ENCODE measurements at places on chromosomes 1 and 21.

DNA sequence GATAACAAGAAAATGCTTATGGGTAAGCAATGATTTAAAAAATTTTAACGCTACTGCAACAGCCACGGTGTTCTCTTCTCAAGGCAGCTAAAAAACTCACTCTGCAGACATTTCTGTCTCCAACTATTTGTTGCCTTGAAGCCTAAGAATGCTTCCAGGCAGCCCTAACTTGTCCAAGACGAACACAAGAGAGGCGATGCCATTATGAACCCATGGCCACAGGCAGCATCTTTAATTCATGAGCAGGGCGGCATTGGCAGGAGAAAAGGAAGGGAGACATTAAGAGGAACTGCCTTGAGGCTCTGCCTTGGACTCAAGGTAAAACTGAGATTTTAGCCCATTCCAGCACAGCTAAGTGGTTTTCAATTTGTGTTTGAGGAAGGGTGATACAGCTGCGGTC, 67.5 kb downstream of the KCND3 start:
- no peak for DNase-seq

- DNase-seq: no peak
Observed at GRCh38 chr1:25692560-25692959, 76.0 kb downstream of the MAN1C1 start.

GRCh38 chr1:2594641-2595131, 8.1 kb downstream of the PRXL2B start:
- no peak for DNase-seq

DNA sequence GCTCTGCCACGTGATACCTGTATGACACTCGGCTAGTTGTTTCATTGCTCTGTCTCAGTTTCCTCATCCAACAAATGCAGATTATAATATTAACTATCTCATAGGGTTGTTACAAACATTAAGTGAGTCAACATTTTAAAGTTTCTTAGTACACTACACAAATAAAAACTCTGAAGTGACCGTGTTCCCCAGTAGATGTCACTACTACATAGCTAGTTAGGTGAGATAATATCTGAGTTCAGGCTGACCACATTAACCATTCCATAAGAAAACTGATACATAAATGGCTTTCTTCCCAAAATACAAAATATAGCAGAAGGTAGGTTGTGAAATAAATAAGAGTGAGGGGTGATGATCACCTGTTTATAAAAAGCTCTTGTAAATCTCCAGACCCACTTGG, 214.1 kb downstream of the NUF2 start:
- no peak for DNase-seq
